ENCODE measurements at places on chromosomes 13 and 19. TPM values are rescaled to one million over a fixed set of nuclear protein-coding genes. Genes with fewer than 3 reads are reported as not detected.

The MRI1 gene
- 17.0 TPM for total RNA-seq

The SHANK1 gene
- total RNA-seq, result 0.21 TPM

The ZNF45 gene
- total RNA-seq, result 4.4 TPM

The ZNF628 gene
- 3.5 TPM for total RNA-seq

The ZNF43 gene
- total RNA-seq, result 32.0 TPM

The MAB21L1 gene
- not detected for total RNA-seq

The CACNG8 gene
- not detected for total RNA-seq

The ADAMTSL5 gene
- 0.84 TPM for total RNA-seq

The PSG11 gene
- not detected for total RNA-seq
